ENCODE measurements at places on chromosomes 4 and X.
A peak's percentile ranks its signal among the peaks of the same experiment; 100 is the strongest.

- DNase-seq, result no peak
These were observed 10.0 kb downstream of the GPR82 start for GRCh38 chrX:41733939-41734338.

DNA sequence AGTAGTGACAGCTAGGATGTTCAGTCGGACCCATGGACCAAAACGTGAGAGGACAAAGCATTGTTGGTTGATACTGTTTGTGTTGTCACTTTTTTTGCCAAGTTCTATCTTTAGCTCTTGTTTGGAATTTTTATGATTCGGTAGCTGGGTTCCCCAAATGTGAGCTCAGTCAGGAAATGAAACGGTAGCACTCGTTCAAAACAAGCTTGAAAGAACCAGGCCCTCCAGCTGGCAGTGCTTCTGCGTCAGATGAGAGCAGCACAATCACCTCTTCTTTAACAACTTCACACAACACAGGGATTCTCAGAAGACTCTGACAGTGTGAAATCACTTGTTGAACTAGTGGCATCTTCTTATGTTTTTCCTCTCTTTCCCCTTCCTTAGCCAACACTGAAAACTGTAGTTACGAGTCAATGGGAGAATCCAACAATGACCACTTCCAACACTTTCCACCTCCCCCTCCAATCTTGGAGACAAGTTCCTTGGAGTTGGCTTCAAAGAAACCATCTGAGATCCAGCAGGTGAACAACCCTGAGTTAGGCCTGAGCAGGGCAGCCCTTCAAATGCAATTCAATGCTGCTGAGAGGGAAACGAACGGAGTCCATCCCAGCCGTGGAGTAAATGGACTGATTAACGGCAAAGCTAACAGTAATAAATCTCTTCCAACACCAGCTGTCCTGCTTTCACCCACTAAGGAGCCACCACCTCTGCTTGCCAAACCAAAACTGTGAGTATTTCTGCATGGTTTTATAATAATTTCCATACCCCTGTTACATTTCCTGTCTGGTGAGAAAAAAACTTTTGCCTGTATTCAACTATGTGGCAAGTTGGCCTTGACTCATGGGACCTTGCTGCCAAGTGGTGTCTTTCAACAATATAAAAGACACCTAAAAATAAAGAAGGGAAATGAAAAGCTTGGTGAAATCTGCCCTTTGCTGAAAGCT, 214.6 kb downstream of the PALLD start:
- DNase-seq, result no peak

DNA sequence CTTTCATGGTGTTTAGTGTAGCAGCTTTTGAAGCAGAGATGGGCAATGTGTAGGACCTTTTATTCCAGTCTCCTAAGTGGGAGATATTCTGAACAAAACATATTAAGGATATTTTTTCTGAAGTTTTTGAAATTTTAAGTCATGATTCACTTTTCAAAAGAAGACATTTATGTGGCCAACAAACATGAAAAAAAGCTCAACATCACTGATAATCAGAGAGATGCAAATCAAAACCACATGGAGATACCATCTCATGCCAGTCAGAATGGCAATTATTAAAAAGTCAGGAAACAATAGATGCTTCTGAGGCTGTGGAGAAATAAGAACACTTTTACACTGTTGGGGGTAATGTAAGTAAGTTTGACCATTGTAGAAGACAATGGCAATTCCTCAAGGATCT, 76.0 kb downstream of the FAT4 start:
- no peak for DNase-seq

GRCh38 chr4:139629436-139630125, 36.0 kb upstream of the MGST2 start:
- DNase-seq, result no peak

DNA sequence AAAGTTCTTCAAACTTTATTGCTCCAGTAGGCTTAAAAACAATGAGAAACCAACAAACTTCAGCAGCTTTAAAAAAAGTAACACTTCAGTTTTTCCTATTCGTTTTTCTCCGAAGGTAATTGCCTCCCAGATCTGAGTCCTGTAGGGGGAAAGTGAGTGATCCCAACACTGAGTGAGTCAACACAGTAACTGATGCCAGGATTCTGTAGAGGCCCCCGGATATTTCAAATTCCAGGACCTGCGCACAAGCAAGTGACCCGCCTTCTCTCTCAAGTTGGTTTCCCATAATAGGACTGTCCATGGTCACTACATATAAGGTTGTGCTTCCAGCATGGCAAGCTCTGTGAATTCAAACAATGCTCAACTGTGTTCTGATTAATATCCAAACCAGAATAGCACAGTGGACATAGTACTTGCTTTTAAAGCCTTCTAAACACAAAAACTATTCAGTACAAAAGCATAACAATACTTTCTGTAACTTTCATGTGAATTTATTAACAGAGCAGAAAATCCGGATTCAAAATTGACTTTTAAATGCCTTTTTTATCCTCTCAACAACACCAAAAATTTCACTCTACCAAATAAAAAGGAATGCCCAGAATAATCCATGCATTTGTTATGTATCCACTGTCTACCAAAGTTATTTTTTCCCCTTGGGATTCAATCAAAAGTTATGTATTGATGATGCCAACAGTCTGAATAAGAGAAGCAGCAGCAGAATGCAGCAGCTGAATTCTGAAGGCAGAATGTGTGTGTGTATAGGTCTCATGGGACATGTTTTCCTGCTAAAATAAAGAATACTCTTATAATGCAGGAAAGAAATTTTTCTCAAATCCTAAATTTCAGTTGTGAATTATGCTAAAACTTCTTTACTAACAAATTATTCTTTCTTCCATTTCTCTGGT, at the start of gene DMD:
Gene DMD, minus strand, starts transcription at position 194 of the 905 bp plus-strand sequence. CDS start 237 bp downstream, outside the sequence.
- DNase-seq, result no peak

- DNase-seq, result no peak
These were observed 1003.6 kb downstream of the FAT4 start for GRCh38 chr4:126318376-126318775.

DNA sequence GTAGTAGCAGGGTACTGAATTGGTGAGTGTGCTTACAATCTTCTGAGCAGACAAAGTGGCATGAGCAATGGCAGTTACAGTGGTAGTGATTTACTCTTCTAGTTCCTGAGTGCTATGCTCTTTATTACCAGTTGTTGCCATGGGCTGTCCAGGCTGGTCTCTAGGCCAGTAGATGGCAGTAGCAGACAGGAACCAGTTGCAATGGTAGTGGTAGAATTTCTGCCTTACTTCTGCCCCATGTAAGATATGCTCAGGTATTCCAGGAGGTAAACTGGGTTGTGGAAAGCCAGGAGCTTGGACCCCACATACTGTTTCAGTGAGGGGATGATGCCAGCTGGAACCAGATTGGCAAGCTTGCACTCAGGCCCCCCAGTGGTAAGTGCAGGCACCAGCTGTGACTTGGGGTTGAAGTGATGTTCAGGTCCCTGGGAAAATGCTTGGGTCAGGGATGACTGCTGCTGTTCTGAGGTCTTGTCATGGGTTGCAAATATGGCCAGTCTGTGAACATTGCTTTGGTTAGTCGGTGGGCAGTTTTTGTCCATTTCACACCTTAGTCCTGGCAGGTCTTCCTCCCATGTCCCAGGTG, 63.0 kb upstream of the ZXDB start:
- no peak for DNase-seq

- DNase-seq, result no peak
These were observed 76.7 kb downstream of the CLCN5 start for GRCh38 chrX:49999087-49999486.

DNA sequence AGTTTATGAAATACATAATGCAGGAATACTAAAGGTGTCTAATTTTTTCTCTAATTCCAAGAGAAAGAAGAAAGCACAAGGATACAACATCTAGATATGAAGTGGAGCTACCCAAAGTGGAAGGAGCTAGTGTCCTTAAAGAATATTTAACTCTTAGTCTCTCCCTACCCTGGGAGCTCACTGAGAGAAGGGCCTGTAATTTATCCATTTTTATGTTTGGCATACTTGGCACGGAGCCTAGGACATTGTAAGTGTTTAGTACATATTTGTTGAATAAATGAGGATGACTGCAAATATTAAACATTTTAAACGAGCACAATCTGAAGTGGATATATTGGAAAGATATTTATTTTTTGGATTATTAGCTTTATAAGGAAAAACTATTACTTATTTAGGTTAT, 674.8 kb downstream of the IQCM start:
- no peak for DNase-seq

DNA sequence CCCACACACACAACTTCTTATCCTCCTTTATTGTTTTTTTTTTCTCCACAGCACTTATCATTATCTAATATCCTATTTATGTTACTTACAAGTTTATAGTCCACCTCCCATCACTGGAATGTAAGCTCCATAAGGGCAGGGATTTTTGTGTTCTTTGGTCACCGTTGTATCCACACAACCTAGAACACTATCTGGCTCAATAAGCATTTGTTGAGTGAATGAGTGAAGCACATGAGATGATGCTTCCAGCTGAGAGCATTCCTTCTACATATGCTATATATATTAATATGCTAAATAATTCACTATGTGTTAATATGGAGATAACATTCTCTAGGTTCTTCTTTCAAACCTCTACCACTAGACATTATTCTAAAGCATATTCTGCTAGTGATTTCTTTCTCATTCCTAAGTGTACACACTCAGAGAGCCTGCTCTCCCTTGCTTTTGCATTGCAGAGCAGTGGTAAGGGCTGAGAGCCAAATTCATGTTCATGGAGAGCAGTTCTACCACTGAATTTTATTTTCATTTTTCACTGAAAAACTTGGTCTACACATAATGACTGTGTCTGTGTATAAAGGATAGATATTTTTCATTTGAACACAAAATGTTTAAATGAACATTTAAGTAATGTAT, 20.3 kb upstream of the LUZP4 start:
- DNase-seq, result no peak

GRCh38 chrX:47143894-47144625, 442 bp downstream of the NDUFB11 start:
- DNase-seq, result no peak

DNA sequence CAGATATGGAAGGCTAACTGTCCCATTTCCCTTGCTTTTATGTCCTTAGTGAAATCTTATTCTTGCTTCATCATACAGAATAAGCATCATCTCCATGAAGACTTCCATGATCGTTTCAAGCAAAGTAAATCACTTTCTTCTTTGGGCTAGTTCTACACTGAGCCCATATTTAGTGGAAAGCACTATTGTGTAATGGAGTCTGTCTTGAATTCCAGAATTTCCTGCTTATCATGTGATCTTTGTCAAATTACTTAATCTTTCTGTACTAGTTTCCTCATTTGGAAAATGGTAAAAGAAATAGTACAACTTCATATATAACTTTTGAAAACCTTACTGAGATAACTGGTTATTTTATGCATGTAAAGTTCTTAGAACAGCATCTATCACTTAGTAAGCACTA, 7.6 kb downstream of the ANAPC10 start:
- no peak for DNase-seq

DNA sequence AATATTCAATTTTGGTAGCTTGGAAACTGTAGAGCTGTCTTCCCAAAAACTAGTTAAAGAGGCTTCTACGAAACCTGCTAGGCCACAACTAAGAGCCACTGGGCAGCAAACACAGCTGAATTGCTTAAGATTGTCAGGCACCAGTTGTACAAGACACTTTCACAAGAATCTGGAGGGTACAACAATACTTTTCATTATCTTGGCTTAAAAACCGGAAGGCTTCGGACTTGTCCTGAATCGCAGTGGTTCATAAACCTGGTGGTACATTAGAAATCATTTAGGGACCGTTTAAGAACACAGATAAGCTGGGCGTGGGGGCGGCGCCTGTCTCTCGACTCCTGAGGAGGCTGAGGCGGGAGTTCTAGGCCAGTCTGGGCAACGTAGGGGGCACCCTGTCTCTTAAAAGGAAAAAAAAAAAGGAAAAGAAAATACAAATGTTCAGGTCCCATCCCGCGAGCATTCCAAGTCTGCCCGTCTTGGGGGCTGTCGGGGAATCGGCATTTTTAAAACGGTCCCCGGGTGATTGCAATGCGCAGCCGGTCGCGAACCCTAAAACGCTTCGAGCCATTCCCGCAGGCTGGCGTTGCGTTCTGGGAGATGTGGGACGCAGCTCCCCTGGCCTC, 763 bp downstream of the PYURF start:
- peak; percentile 23 for DNase-seq

DNA sequence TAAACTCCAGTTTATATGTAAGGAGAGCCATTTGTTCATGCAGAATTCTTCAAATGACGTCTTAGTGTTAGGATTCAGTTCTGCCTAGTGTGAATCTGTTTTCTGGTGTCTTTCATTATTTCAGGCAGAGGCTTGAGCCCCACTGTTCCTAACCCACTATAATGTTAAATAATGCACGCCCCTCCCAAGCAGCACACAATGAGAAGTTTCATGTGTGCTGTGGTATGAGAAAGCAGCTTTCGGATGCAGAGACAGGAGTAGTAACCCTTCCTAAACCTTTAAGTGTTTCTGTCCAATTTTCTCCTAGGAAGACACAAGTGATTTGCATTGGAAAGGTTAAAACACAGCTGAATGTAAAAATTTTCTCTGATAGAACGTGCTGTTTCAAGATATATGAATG, 54.5 kb downstream of the TRIM2 start:
- no peak for DNase-seq

GRCh38 chr4:152880263-152880662, 55.9 kb upstream of the FHDC1 start:
- no peak for DNase-seq

- peak; percentile 26 for DNase-seq
These were observed 142.4 kb downstream of the AMELX start for GRCh38 chrX:11435568-11435967.

GRCh38 chr4:70927502-70928137, 25.5 kb downstream of the MOB1B start:
- no peak for DNase-seq

Measured in amniotic stem cell (primary cell).